ENCODE measurements at places on chromosomes 4 and X. TPM values are rescaled to one million over a fixed set of nuclear protein-coding genes. Genes with fewer than 3 reads are reported as not detected.

GATA1 gene
- 0.60 TPM for total RNA-seq

PPP1R2C gene
- not detected for total RNA-seq

OTC gene
- not detected for total RNA-seq

DNA sequence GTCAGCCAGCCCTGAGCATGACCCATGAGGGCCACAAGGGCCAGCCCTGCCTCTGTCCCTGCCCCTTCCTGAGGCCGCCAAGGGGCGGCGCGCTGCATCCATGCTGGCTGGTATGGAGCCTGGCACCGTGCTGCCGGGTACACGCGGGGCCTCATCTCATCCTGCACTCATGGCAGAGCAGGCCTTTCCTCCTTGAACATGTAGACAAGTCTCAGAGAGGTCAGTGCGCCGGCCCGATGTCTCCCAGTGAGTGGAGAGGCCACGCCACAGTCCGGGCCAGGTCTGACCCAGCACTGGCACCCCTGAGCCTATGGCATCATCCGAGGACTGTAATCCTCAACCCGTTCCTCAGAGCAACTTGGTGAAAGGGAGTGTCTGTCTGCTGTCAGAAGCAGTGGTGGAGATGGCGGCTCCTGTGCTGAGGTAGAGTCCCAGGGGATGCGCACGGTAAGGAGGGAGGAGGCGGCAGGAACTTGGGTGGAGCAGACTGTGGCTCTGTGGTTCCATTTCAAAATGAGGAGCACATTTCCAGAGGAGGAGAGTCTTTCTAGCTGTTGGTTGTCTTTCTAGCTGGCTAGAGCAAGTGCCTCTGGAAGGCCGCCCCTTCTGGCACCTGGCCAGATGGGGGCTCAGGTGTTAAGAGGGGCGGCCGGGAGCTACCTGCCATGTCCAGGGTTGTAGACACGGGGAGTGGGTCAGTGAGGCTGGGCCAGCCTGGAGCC is 32.8 kb downstream of the TRMT44 start:
- no peak overlapping the region for H3K4me3 ChIP-seq
- H3K36me3 ChIP-seq: peaks cover 10% of the 10 kb centered on the region
- H3K27me3 ChIP-seq: no peaks in the 10 kb centered on the region
- H3K27ac ChIP-seq: peak overlapping the region; percentile 69
- peaks cover 5% of the 10 kb centered on the region for H3K4me1 ChIP-seq

- H3K27me3 ChIP-seq: no peaks in the 10 kb centered on the region
- H3K36me3 ChIP-seq: no peaks in the 10 kb centered on the region
- no peak overlapping the region for H3K27ac ChIP-seq
- H3K4me1 ChIP-seq: no peaks in the 10 kb centered on the region
- H3K4me3 ChIP-seq: no peak overlapping the region
These were observed 167.9 kb downstream of the CBR4 start for GRCh38 chr4:168842186-168842585.

DNA sequence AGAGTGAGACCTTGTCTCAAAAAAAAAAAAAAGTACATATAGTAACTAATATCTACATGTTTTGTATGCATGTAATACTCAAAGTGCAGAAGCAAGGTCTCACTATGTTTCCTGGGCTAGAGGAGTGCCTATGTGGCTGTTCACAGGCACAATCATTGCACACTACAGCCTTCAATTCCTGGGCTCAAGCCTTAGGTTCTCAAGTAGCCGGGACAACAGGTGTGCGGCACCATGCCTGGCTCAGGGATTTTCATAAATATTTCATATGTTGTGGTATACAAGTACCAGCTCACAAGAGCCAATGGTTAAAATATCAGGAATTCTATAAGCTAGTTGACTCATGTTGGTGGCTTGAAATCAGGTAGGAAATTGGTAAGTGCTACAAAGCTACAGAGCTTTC is 94.8 kb downstream of the LARP7 start:
- H3K4me3 ChIP-seq: no peak overlapping the region
- H3K4me1 ChIP-seq: no peaks in the 10 kb centered on the region
- no peaks in the 10 kb centered on the region for H3K36me3 ChIP-seq
- H3K27me3 ChIP-seq: no peaks in the 10 kb centered on the region

Measured in kidney (tissue), 22 donors.